Stimulated activated CD4-positive, alpha-beta T cell treated with anti-CD3 and anti-CD28 coated beads, Interleukin-1b, Interleukin-23, amount 100 ng/mL, for 1 hour (primary cell): ENCODE measurements at places on chromosomes 1 and 21.

DNA sequence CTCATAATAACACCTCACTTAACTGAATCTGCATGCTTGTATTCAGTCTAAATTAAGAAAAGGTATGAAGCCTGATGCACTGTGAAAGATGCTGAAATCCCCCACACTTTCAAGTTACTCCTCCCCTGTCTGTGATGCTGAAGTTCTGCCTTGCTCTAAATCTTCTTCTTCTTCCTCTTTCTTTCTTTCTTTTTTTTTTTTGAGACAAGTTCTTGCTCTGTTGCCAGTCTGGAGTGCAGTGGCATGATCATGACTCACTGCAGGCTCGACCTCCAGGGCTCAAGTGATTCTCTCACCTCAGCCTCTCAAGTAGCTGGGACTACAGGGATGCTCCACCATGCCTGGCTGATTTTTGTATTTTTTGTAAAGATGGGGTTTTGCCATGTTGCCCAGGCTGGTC, 231.0 kb upstream of the B3GALT2 start:
- no peak for DNase-seq

GRCh38 chr1:202858331-202858730, 30.6 kb downstream of the RABIF start:
- DNase-seq: no peak

- DNase-seq: no peak
These were observed 118.1 kb downstream of the SPSB1 start for GRCh38 chr1:9410737-9411297.

DNA sequence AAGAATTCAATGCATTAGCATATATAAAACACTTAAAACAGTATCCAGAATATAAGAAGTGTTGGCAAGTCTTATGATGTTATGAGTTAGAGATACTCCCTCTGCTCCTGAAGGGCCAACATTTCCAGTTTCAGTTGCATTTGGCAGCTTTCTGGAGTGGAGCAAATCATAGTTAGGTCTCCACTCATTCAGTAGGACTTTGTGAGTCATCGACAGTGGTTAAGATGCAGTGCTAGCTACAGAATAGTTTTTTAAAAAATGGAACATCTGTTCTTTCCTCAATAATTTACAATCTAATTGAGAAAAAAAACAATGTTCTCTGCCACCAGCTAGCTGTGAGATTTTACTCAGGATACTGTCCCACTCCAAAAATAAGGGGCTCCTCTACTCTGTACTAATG, 389.1 kb downstream of the HLX start:
- DNase-seq: no peak

DNA sequence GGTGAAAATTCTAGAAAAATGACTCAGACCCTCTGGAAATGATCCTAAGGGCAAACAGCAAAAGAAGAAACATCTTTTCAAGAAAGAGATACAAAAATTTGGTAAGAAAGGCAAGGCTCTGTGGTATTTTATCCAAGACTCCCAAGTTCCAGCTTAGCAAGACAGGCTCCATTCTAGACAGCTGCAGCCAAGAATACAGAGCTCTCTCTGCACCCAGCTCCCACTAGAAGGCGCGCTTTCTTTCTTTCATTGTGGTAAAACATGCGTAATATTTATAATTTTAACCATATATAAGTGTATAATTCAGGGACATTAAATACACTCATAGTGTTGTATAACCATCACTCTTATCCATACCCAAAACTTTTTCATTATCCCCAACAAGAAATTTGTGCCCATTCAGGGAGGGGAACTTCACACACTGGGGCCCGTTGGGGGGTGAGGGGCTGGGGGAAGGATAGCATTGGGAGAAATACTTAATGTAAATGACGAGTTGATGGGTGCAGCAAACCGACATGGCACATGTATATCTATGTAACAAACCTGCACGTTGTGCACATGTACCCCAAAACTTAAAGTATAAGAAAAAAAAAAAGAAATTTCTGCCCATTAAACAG, 2.2 kb upstream of the HFM1 start:
- DNase-seq: no peak

- no peak for DNase-seq
These were observed 30.7 kb downstream of the ZBTB17 start for GRCh38 chr1:15945011-15945831.

DNA sequence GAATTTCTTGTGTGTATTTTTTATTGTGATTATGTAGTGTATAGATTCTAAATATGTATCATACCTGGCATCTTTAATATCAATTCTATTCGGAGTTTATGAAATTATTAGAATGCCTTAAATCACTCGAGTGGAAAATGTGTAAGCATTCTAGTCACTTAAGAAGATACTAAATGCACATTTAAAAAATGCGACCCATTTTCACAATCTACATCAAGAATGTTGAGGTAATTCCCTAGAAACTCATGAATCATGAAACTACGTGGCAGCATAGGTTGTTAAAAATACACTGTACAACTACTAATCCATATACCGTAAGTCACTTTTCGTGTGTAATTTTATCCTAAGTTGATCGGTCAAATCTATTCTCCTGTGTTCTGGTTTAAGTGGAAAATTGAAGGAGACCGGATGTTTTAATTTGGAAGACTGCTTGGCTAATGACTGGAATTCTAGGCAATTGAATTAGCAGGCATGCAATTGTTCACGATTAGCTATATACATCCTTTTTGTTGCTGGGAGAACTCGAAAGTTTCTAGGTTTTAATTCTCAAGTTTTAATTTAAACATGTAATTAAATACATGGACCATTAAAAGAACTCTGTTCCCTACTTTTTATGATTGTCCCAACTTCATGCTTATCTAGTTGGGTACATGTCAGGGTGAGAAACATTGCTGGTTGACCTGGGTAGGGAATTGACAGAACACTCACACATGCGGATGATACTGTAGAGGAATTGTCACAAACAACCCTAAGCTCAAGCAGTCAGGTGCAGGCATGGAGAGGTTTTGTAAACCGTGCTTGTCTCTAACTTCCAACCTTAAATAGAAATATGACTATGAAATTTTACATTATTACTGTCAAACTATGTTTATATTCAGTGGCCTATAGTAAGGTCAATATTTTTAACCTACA, 6.6 kb downstream of the ZBTB18 start:
- DNase-seq: no peak

DNA sequence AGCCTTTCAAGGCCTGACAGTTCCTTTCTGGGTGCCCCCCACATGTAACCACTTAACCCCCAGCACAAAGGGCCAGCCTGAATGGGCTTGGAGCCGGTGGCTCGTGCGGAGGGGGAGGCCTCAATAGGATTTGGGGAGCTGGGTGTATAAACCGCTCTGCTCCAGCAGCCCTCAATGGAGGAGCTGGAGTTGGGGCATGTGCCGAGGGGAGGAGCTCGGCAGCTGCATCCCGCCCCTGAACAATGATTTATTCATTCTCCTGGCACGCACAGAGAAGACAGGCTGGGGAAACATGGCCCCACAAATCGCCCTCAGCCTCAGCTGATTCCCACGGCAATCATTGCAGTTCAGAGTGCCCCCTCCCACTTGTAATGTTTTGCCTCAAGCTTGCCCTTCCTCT, 6.9 kb upstream of the C1orf216 start:
- no peak for DNase-seq

DNA sequence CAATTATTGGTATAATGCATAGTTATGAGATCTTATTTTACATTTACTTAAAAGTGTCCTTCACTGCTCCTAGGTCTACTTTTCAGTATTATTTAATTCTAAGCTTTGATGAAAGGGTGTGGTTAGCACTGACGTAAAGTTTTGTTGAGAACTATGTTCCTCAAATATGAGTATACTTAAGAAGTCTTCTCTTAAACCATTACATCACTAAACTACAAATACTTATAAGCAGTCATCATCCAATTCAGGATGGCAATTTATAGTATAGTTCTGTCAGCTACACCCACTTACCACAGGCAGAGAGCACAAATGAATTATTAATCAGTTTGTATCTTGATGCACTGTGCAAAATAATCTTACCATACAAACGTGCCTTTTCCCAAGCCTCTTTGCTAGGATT, 27.0 kb downstream of the TRMT1L start:
- no peak for DNase-seq

GRCh38 chr21:18023711-18024110, 204.6 kb upstream of the C21orf91 start:
- DNase-seq: no peak

DNA sequence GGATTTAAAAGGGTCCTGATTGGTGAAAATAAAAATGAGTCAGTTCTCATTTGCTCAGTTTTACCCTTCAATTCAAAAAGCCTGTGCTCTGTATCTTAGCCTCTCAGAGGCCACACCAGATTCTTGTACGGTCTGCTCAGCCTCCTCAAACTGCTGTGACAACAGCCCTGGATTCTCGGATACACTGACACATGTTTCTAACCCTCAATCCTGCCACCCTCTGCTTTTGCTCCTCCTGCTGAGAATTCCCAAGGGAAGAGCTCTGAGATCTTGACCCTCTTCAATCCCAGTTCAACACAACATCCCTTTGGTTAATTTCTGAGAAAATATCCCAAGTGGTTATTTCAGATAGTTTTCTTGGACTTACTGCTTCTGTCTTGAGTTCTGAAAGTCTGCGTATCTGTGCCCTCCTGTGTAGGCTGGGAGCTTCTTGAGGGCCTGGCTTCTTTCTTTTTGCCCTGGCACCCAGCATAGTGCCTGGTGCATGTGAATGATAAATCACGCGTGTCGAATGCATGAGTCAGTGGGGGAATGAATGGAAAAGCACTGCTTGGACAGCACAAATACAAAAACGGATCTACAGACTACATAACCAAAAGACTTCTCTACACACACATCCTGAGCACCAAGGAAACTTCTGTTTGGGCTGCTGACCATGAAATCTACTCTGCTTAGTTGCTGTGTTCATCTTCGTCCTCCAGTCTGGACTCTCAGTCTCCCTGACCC, 24.5 kb downstream of the IRF2BP2 start:
- no peak for DNase-seq

GRCh38 chr1:64527165-64527564, 57.2 kb downstream of the CACHD1 start:
- no peak for DNase-seq

GRCh38 chr1:237042526-237042891, 525 bp downstream of the RYR2 start:
- no peak for DNase-seq

DNA sequence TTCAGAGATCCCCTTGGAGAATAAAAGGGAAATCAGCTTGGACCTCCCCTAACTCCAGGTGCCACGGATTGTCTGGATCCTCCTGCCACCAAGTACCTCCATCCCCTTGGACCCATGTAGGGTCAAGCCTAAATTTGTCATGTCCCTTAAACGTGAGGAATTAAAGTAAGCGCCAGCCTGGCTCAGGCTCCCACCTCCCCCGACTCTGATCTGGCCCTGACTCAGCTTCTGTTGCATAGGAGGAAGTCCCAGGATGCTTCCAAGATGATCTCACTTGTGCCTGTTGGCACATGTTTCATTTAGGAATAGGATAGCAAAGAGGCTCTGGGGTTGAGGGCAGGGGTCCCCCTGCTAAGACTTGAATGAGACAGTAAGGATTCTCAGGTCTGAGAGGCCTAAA, 231.9 kb upstream of the JUN start:
- no peak for DNase-seq

DNA sequence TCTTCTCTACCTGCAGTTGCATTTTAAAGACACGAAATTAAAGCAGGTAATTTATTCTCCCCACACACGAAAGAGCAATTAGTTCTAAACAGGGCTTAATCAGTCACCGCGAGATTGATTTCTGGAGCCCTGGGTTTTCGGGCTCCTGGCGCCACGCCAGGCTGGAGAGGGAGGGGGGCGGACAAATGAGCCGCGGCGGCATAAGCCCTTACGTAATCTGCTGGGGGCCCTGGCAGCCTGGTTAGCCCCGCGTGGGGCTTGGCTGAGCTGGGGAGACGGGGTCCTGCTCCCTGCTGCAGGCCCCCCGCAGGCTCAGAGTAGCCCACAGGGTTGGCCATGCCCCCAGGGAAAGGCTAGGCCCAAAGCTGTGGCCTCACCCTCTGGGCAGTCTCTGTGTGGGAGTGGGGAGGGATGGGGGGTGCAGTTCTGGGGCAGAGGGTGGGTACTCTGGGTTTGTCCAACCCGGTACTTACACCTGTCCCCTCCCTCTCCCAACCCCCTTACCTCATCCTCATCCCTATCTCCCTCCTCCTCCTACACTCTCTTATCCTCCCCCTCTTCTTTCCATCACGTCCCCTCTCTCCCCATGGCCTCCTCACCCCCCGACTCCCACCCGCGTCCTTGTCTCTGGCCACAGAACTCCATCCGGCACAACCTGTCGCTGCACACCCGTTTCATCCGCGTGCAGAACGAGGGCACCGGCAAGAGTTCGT, 19.9 kb downstream of the FOXO6 start:
- no peak for DNase-seq

GRCh38 chr1:43539726-43540434, 9.2 kb downstream of the PTPRF start:
- no peak for DNase-seq

GRCh38 chr1:39398278-39399021, 93.0 kb upstream of the BMP8A start:
- no peak for DNase-seq

DNA sequence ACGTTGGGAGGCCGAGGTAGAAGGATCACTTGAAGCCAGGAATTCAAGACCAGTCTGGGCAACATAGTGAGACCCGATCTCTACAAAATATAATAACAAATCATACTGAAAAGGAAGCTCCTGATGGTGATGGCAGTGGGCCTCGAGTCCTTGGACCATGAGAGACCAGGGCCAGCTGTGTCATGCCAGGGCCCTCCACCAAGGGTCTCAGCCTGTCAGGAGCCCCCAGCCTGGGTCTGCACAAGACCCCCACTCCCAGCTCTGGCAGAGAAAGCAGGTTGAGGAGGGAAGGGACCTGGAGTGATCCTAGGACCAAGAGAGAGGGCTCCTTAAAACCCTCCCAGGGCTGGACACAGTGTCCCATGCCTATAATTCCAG, 6.7 kb upstream of the CTRC start:
- DNase-seq: no peak

DNA sequence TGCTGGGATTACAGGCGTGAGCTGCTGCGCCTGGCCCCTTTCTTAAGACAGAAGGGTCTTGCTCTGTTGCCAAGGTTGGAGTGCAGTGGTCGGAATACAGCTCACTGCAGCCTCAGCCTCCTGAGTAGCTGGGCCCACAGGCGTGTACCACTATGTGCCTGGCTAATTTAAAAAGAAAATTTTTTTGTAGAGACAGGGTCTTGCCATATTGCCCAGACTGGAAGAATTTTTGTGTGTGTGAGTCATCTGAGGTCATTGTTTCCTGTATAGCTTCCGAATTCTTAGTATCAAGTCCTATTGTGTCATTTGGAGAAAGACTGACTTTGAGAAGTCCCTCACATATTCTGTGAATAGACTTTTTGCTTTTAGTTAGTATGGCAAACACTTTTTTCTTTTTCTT, 4.7 kb downstream of the SZRD1 start:
- no peak for DNase-seq

GRCh38 chr1:213094446-213094845, 43.4 kb downstream of the RPS6KC1 start:
- DNase-seq: no peak

GRCh38 chr21:44911384-44912157, 9.1 kb downstream of the ITGB2 start:
- no peak for DNase-seq

DNA sequence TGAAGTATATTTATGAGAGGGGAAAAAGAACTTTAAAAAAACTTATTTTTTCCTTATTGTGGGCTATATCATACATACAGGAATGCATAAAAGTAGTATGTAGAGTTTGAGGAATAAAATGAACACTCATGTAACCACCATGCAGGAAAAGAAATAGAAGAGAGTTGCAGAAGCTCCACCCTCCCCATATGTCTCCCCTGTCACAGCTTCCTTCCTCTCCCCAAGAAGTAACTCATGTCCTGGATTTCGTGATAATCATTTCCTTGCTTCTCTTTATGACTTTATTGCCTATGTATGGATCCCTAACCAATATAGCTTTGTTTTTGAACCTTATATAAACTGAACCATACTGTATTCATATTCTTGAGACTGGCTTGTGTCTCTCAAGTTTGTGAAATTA, 126.4 kb downstream of the ZZZ3 start:
- DNase-seq: no peak
